ENCODE measurements at places on chromosomes 5 and 9.

DNA sequence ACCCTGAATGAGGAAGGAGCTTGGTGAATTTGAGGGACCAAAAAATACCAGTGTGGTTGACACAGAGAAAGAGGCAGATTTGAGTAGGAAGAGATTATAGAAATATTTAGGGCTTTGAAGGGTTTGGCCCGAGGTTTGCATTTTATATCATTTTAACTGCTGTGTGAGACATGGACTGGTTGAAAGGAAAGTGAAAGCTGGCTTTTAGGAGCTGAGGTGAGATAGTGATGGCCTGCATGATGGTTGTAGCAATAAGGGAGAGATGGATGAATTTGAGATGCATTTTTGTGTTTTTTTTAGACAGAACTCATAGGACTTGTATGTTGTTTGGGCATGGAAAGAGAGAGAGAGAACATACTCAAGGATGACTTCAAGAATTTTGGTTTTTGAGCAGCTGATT is 21.7 kb downstream of the FER start:
- DNase-seq: no peak

DNA sequence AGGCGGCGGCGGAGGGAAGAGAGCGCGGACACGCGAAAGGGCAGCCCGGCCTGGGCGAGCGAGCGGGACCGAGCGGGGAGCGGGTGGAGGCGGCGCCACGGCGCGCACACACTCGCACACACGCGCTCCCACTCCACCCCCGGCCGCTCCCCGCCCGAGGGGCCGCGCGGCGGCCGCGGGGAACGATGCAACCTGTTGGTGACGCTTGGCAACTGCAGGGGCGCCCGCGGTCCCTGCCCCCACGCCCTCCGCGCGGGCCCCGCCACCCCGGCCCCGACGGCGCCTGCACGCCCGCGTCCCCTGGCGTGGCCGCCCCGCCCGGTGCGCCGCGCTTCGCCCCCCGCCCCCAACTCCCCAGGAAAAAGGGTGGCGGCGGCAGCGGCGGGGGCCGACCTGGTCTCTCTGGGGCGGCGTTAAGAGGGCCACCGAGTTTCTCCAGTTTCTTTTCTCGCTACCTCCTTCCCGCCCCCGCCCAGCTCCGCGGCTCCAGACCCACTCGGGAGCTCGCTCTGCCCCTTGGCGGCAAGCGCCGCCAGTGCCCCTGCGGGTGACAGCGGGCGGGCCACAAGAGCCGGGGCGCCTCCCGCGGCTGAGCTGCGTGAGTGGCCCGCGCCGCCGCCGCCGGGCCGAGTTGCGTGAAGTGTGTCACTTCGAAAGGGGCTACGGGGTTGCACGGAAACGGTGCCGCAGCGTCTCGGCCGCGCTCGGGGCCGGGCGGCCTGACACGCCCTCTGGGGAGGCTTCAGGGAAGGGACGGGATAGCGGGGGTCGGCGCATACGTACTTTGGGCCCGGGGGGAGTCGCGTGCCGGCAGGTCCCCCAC is at the start of gene NR3C1:
TSS of gene NR3C1 (minus strand) at position 94 of the 823 bp plus-strand sequence. CDS start 2,847 bp downstream, outside the sequence.
- peak; percentile 83 for DNase-seq

- DNase-seq: no peak
Measured at GRCh38 chr5:111782216-111782615, 25.2 kb upstream of the NREP start.

GRCh38 chr5:89133129-89133528 is 250.1 kb upstream of the MEF2C start:
- no peak for DNase-seq

- no peak for DNase-seq
Measured at GRCh38 chr5:136891175-136891972, 526.0 kb upstream of the TRPC7 start.

GRCh38 chr5:5351288-5351979 is 71.0 kb upstream of the ICE1 start:
- no peak for DNase-seq

DNA sequence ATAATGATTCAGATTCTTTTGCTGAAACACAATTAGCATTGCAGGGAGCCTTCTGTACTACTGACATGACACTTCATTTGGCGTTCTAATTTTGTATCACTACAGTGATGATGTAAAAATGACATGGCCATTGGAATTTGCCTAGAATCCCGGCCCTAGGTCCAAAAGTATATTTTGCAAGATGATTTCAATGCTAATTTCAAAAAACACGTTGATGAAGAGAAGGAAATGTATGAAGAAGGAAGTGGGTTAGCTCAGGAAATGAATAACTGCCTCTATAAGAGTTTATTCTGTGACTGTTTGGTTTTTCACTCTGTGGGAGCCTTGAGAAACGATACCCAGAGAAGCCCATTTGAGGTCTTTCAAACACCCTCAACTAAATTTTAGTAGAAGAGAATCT is 59.3 kb downstream of the OSTF1 start:
- no peak for DNase-seq

DNA sequence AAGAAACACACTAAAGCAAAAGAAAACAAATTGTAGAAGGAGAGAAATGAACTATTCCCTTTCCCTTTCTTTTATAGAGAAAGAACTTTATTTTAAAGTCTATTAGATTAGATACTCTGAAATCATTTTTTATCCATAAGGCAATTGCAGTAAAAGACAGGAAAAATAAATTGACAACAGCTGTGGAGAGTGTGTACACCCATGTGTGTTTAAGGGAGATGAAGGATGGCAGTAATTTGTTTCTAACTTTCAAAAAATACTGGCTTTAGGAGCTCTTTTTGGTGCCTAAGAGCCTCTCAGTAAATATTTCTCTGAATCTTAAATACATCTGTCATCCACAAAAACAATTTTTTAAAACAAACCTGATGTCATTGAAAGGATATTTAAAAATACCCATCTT is 18.3 kb upstream of the ARL14EPL start:
- no peak for DNase-seq

- DNase-seq: peak; percentile 28
Measured at GRCh38 chr9:134066913-134067851, 644 bp downstream of the BRD3 start.
